Tibial nerve (tissue), 4 donors: ENCODE measurements at places on chromosomes 2 and 18. TPM values are rescaled to one million over a fixed set of nuclear protein-coding genes. Genes with fewer than 3 reads are reported as not detected.

EPB41L3 gene
- 146 TPM for total RNA-seq

TMEFF2 gene
- not detected for total RNA-seq

UCN gene
- 24.0 TPM for total RNA-seq

CD207 gene
- total RNA-seq, result 0.21 TPM

MYCN gene
- 4.1 TPM for total RNA-seq

ACOXL gene
- not detected for total RNA-seq

IL36B gene
- total RNA-seq, result not detected

DNA sequence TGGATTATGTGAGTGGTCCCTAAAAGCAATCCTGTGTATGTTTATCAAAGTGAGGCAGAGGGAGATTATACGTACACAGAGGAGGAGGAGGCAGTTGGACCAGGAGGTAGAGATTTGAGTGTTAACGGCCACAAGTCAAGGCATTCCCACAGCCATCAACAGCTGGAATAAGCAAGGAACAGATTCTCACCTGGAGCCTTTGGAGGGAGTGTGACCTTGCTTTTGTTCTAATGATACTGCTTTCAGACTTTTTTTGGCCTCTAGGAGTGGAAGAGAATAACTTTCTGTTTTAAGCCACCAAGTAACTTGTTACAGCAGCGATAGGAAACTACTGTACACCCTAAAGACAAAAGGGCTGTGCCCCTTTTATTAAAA, 18.1 kb downstream of the LCLAT1 start:
- no peak for DNase-seq

DNA sequence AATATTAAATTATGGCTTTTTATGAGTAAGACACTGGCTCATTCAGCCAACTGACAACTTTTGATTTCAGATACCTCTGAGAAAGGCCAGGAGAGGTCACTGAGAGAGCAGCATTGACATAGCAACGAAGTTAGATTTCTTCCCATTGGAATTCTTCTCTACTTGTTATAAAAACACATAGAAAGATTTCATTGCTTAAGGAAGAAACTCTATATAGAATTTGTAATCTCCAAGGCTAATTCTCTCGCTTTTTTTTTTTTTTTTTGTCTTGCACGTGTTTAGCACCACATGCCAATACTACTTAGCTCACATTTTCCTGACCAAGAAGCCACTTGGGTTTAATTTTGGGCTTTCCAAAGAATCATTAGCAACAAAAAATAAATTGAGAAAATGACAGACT, 233.7 kb downstream of the CALCRL start:
- no peak for DNase-seq

DNA sequence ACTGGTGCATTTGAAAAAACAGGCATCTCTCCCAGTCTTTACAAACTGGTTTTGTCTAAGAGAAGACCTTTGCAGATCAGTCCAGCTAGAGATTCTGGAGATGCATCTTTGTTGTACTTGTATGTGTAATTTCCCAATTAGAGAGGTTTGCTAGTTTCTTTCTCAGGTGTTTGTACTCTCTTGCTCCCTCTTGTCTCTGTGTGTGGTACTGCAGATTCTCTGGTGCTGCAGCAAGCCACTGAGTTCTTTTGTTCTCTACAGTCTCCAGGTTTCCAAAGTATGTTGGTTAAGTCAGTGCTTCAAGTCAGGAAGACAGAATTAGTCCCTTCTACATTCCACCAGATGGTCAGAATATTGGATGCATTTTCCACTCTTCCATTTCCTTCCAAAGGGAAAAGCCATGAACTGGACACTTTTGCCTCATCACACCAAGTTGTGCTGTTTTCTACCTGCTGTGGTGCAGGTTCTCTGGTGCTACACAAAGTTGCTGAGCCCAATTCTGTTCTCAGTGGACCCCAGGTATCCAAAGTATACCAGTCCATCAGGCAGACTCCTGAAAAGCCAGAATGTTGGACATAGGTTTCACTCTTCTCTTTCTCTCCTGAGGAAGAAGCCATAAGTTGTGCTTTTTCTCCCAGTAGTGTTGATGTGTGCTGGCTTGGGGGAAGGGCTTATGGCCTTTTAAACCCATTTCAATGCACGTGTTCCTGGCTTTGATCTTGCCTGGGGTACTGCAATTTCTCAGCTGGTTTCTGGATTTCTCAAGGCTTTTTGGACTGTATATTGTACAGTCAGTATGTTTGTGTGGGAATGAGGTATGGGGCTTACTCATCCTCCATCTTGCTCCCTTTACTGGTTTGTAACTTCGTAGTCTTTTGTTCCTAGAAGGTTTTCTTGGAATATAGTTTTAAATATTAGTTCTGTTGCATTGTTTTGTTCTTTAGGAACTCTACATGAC, 29.8 kb downstream of the EPC2 start:
- DNase-seq, result no peak

GRCh38 chr2:138621139-138621538, 119.6 kb downstream of the SPOPL start:
- no peak for DNase-seq

GRCh38 chr18:830315-830901, 18.4 kb upstream of the YES1 start:
- no peak for DNase-seq

- DNase-seq, result no peak
Observed at GRCh38 chr2:96138179-96139145, at the start of gene ASTL. TSS of gene ASTL (minus strand) at chr2:96138502. CDS start at chr2:96138436, 66 bp downstream.

GRCh38 chr18:76098674-76099411, 396.2 kb downstream of the ZNF516 start:
- no peak for DNase-seq

GRCh38 chr2:239099474-239099873, 251.6 kb downstream of the TWIST2 start:
- no peak for DNase-seq

- no peak for DNase-seq
Observed at GRCh38 chr18:26458526-26459232, 89.7 kb downstream of the KCTD1 start.

GRCh38 chr18:22253676-22254075, 84.3 kb downstream of the GATA6 start:
- no peak for DNase-seq

- DNase-seq, result no peak
Observed at GRCh38 chr2:223477318-223477717, 124.8 kb downstream of the SCG2 start.
